ENCODE measurements at places on chromosomes 2 and 18.

GRCh38 chr2:54772531-54772930, 49.1 kb downstream of the EML6 start:
- DNase-seq: no peak

- DNase-seq: no peak
These were observed 10.8 kb downstream of the IL36B start for GRCh38 chr2:113041871-113042270.

GRCh38 chr2:74648009-74648443, at the start of gene M1AP:
Gene M1AP (minus strand): TSS chr2:74648330. CDS start chr2:74640275, 8,055 bp downstream.
- no peak for DNase-seq

DNA sequence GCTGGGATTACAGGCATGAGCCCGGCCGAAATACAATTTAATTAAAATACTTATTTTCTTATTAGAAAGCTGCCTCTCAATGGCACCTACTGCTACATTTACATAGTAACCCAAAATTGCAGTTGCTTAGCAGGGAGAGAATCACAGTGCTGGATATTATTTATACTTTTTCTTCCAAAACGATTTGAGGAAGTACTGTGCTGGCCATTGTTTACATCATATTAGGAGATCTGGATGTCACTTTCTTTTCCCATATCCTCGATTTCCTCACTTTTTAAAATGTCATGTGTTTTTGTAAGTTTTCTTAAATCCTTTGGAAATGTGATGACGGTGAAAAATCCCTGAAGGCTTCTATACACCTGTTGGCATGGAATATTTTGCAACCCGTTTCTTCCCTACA, 3.4 kb upstream of the SP3 start:
- DNase-seq: no peak

All from Right ventricle myocardium inferior (tissue), 1 donor.